Activated T-cell treated with anti-CD3 and anti-CD28 coated beads, Interleukin-2, amount 50 U/mL, for 72 hours (primary cell): ENCODE measurements at places on chromosomes 3 and 15. TPM values are rescaled to one million over a fixed set of nuclear protein-coding genes. Genes with fewer than 3 reads are reported as not detected.

GRCh38 chr15:80615783-80616391 lies 79.2 kb upstream of the ABHD17C start:
- H3K27ac ChIP-seq: no peak overlapping the region
- H3K4me1 ChIP-seq: no peaks in the 10 kb centered on the region
- H3K27me3 ChIP-seq: peaks cover 26% of the 10 kb centered on the region
- no peak for DNase-seq
- no peak overlapping the region for H3K4me3 ChIP-seq

- no peaks in the 10 kb centered on the region for H3K27me3 ChIP-seq
- H3K36me3 ChIP-seq: no peaks in the 10 kb centered on the region
- no peak for DNase-seq
- H3K4me3 ChIP-seq: no peak overlapping the region
- no peak overlapping the region for H3K27ac ChIP-seq
- H3K4me1 ChIP-seq: no peaks in the 10 kb centered on the region
Measured at GRCh38 chr3:101632586-101632985, 44.3 kb downstream of the ZBTB11 start.

DNA sequence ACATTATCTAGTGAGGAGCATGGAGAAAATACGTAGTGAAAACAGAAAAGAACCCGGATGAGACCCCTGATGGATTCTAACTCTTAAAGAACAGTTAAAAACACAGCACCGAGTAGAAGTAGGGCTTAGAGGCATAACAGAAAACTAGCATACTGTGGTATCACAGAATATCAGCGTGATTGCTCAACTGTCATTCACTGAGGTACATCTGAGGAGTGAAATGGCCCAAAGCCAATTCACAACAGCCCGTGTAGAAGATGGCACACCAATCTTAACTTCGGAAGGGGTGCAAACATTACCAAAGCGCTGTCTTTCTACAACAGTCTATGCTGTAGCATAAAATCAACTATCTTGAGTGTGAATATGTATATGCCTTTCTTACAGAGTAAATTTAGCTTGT lies 1.8 kb downstream of the CLASP2 start:
- no peak for DNase-seq
- H3K4me3 ChIP-seq: no peak overlapping the region
- H3K27ac ChIP-seq: no peak overlapping the region
- H3K36me3 ChIP-seq: no peaks in the 10 kb centered on the region
- H3K4me1 ChIP-seq: peaks cover 14% of the 10 kb centered on the region

CAMK2N2 gene
- 0.24 TPM for total RNA-seq

DAZL gene
- total RNA-seq: not detected

EFCAB12 gene
- total RNA-seq: 1.4 TPM

CD200R1 gene
- 1.4 TPM for total RNA-seq
